ENCODE measurements at places on chromosomes 3 and 15. TPM values are rescaled to one million over a fixed set of nuclear protein-coding genes. Genes with fewer than 3 reads are reported as not detected.

- no peak for DNase-seq
Measured at GRCh38 chr3:160921020-160921635, 165.1 kb downstream of the PPM1L start.

The BNC1 gene
- 3.3 TPM for total RNA-seq

DNA sequence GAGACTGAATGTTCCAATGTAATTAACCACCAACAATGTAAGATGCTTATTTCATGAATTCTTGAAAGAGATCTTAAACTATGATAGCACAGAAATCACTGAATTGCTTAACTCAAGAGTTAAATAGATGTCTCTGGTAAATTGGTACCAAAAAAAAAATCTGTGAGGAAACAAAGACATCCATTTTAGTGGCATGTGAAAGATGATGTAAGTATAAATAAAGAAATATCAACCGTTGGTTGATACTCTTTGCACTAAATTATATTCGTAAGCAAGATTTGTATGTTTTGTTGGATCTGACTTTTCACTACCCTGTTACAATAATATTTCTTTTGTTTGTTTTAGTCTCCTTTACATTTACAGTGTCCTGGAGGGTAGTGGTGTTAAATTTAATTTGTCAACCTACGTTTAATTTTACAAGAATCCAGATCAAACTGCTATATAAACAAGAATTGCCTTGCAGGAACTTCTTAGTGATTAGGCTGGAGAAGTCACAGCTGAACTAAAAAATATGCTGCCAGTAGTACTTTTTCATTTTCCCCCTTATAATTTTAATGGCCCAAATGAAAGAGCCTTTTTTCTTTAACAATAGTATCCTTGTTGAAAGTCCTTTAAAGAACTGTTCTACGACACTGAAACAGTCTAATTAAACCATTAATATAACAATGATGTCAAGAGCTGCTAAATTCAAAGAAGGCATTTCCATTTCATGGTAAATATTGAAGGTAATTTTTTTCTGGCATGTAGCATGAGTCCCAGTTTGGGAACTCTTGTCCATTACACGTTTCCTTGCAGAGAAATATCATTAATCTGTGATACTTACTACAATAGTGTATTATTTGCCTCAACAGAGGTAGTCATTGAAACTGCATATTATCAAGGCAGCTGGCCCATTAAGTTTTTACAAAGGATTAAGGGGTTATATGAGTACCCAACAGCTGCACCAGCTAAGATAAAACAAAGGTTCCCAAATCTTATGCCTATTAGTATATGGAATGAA, 109.6 kb upstream of the PHLDB2 start:
- no peak for DNase-seq

DNA sequence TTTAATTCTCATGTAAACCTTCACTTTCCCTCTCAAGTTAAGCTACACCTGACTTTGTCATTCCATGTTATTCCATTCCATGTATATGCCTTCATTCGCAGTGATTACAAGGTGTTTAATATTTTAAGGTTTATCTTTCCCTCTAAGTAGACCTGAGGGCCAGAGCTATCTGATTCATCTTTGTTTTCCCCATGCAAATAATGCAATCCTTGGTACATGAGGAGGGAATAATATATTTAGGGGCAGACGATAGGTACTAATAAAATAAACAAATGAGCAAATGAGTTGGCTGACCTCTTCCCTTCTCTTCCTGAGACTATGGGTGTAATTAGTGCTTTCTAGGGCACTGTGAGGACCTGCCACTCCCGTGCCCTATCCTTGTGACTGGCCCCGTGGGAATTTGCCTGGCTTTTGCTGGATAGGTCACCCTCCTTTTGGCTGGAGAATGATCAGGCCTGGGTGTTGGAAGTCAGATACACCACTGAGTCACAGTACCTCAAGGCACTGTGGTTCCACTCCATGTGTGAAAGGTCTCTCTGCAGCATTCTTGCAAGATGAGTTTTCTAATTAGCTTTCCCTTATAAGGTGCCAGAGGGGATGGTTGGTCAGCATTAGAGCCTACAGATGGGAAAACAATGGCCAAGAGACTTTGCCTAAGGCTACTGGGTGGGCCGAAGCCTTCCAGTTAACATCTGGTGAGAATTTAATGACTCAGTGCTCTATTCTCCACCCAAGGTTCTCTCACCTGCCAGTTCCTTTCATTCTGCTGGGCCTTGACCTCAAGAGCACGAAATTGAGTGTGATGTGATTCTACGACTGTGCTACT, 183.2 kb downstream of the P3H2 start:
- peak; percentile 67 for DNase-seq

GRCh38 chr15:67240235-67241131, 14.0 kb downstream of the AAGAB start:
- no peak for DNase-seq

- no peak for DNase-seq
Measured at GRCh38 chr3:180720012-180720411, 40.7 kb upstream of the CCDC39 start.

The PARP9 gene
- 29.2 TPM for total RNA-seq

DNA sequence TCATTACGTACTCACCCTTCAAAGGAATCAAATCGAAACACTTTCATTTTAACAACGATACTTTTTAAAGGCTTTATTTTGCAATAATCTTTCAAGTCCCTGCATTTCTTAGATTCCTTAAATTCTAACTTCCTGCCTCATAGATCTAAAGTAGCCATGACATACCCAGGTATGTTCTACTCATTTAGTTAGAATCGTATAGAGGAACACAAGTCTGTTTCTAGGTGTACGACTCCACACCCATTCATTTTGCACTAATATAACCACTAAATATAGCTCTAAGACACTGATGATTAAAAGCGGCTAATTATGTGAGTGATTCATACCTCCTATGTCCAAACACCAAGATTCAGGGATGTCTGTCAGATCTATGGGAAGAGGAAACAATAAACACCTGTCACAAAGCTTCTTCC, 1.3 kb downstream of the ATP13A3 start:
- peak; percentile 89 for DNase-seq

The ATR gene
- 22.1 TPM for total RNA-seq

The CCDC80 gene
- total RNA-seq: 657 TPM

DNA sequence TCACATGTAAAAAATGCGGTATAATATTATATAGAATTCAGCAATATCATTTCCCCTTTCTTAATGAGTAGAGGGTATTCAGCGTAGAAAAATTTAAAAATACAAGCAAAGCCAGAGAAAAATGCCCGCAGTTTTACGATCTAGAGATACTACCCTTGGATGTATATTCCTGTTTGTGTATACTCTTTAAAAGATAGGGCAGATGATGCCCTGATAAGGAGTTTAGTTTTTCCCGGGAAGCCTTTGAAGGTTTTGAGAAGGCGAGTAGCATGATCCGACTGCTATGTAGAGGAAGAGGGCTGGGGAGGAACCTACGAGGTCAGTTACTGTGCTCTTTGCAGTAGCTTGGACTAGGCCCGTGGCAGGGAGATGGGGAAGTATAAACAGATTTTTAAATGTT, 1.2 kb downstream of the YEATS2 start:
- peak; percentile 67 for DNase-seq

The STXBP5L gene
- total RNA-seq: not detected

The RLBP1 gene
- under 0.01 TPM for total RNA-seq

DNA sequence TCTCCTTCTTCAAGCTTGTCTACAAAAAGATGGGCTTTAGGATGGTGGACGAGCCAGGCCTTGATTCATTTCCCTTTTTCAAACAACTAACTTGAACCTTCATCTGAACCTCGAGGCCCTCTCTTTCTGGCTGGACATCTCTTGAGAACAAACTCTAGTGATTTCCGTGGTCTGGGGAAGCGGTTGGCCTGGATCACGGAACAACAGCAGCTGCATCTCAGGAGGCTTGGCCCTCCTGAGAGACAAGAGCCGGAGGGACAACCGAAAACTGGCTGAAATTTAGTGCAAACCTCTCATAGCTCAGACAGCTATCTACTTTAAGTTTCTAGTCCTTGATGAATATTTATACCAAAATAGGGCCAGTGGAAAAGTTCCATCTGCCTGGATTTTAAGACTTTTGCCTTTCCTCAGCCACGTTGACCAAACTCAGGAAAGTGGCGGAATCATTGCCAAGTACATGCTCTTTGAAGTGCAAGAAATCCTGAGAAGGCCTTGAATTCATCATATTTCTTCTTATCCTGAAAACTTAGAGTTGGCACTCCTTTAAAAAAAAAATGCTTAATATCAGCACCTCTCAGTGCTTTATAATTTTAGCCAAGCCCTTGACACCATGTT, 14.5 kb downstream of the LMCD1 start:
- DNase-seq: no peak

The ALDH1L1 gene
- total RNA-seq: not detected

- no peak for DNase-seq
Measured at GRCh38 chr3:146975476-146975875, 370.3 kb upstream of the PLSCR5 start.

DNA sequence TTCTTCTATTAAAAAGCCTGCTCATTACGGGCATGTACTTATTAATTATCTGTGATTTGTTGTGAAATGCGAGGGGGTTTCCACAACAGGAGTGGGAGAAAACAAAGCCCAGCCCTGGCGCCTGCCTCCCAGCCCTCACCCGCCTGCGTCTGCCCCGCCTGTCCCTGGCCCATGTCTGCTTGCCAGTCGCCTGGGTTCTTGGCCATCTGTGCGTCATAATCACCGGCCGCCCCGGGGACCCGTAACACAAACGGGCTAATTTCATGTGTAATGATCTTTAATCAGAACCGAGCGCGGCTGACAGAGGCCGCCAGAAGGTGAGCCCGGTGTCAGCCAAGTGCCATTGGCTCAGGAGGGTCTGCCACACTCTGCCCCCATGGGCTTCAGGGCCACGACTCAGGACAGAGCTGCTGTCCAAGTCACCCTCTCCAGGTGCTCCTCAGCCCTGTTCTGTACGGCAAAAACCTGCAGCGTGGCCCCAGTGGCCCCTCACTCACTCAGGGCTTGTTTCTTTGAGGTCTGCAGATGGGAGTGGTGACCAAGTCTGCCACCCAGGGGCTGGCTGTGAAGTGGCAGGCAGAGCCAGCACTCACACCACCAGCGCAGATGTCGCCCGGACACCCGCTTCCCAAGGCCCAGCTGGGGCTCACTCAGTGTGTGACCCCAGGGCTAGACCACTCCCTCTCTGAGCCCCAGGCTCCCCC, 28.8 kb upstream of the TMEM115 start:
- no peak for DNase-seq

The CCDC13 gene
- total RNA-seq: 0.72 TPM

- peak; percentile 81 for DNase-seq
Measured at GRCh38 chr3:47370887-47371697, 9.7 kb upstream of the PTPN23 start.

- no peak for DNase-seq
Measured at GRCh38 chr3:72465853-72466252, 382.4 kb downstream of the SHQ1 start.

- no peak for DNase-seq
Measured at GRCh38 chr3:190855151-190855550, 7.3 kb downstream of the GMNC start.

GRCh38 chr15:89903015-89903857, 9.4 kb upstream of the AP3S2 start:
- DNase-seq: no peak

The GASK1A gene
- total RNA-seq: 0.88 TPM

DNA sequence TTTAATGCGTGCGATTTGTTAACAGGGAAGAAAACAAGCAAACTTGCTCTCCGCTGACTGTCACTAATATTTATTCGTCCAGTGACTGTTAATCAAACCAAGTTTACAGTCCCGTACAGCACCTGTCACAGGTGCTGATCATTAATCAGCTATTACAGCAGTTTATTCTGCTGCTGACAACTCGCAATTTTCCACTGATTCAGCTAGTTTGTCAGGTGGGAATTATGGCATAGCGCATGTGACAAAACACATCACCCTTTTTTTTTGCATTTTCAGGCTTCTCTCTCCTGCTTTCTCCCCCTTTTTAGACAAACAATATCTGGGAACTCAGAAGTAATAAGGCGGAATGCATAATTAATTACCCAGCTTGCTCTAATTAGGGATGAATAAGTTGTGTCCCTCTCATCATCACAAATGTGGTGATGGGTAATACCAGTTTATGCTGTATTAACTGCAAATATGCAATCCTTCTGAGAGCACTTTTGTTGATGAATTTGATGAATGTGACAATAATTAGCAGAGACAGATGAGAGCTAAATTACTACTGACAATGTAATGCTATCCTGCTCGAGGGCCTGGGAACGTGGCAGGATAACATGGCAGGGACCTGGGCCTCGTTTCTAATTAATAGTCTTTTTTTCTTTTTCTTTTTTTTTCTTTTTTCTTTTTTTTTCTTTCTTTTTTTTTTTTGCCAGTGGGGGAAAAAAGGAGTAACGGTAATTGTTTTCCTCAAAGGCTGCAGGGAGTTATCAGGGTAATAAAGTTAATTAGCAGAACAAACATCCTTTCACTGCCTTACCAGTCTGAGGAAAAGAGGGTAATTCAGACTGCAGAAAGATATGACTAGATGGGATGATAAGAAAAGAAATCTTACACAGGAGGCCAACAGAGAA, 150.3 kb upstream of the SOX2 start:
- no peak for DNase-seq

GRCh38 chr15:87419344-87419743, 837.2 kb downstream of the NTRK3 start:
- no peak for DNase-seq

The LMOD3 gene
- not detected for total RNA-seq

The KCNMB2 gene
- total RNA-seq: 1.1 TPM

GRCh38 chr15:50906954-50907600, 1.4 kb upstream of the AP4E1 start:
- DNase-seq: peak; percentile 77

GRCh38 chr15:79773128-79773527, 123.7 kb downstream of the MTHFS start:
- peak; percentile 46 for DNase-seq

The ITGA11 gene
- 697 TPM for total RNA-seq

GRCh38 chr15:59179717-59180116, 26.9 kb upstream of the LDHAL6B start:
- no peak for DNase-seq

The RPP14 gene
- 13.4 TPM for total RNA-seq

Measured in osteoblast (primary cell).